ENCODE measurements at places on chromosomes 16 and 17.

GRCh38 chr17:73819440-73820395, 175.5 kb upstream of the SDK2 start:
- DNase-seq = no peak

- no peak for DNase-seq
Measured at GRCh38 chr17:49832840-49833599, 14.8 kb downstream of the TAC4 start.

GRCh38 chr16:63385714-63386432, 1349.6 kb upstream of the CDH8 start:
- no peak for DNase-seq

- no peak for DNase-seq
Measured at GRCh38 chr17:40349895-40350688, 14.4 kb downstream of the GJD3 start.

DNA sequence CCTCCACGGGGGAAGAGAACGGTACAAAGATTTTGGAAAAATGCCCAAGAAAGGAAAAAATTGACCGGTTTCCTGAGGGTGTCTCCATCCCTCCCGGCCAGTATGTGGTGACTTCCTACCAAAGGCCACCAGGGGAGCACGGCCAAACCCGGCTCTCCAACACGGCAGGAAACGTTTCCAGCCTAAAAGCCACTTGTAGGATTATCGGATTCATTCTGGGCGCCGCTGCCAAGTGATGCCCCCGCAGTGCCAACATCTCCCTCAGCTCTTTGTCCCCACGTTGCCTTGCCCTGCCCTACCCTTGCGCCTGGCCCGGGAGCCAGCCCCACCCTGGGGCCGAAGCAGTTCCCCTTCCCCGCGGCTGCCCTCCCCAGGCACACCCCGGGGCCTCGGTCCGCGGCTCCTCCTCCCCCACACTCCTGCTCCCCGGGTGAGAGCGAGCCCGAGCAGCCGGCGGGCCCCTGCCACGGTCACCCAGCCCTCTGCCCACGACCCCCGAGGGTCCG, 688 bp downstream of the CRK start:
- peak; percentile 55 for DNase-seq

- no peak for DNase-seq
Measured at GRCh38 chr16:62543516-62543915, 507.3 kb upstream of the CDH8 start.

DNA sequence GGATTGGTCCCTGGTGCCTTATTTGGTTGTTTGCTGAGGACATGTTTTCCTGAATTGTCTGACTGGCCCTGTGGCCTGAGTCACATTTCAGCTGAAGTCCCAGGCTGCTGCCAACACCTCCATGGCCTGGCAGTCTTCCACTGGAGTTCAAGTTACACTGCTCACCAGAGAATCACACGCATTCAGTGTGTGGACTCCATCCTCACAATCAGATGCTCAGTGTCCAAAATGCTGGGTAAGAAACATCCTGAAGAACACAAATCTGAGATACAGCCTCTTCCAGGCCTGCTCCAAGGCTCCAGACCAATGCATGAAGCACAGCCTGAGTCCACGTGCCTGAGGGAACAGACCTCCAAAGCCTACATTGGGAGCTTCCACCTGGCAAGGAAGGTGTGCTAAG, 19.2 kb downstream of the CD300LB start:
- no peak for DNase-seq

DNA sequence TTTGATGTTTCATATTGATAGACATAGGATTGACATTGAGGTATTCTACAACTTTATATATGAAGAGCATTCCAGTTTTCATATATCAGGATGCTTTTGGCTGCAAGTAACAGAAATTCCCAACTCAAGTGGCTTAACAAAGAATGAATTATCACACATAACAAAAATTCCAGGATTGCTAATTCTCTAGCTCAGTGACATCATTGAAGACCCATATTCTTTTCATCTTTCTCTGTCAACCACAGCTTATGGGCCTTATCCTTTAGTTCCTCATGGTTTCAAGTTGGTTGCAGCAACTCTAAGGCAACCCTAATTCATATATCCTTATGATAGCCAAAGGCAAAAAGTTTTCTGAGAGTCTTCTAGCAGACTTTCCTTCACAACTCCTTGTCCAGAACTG, 91.5 kb upstream of the HAS3 start:
- DNase-seq = no peak

DNA sequence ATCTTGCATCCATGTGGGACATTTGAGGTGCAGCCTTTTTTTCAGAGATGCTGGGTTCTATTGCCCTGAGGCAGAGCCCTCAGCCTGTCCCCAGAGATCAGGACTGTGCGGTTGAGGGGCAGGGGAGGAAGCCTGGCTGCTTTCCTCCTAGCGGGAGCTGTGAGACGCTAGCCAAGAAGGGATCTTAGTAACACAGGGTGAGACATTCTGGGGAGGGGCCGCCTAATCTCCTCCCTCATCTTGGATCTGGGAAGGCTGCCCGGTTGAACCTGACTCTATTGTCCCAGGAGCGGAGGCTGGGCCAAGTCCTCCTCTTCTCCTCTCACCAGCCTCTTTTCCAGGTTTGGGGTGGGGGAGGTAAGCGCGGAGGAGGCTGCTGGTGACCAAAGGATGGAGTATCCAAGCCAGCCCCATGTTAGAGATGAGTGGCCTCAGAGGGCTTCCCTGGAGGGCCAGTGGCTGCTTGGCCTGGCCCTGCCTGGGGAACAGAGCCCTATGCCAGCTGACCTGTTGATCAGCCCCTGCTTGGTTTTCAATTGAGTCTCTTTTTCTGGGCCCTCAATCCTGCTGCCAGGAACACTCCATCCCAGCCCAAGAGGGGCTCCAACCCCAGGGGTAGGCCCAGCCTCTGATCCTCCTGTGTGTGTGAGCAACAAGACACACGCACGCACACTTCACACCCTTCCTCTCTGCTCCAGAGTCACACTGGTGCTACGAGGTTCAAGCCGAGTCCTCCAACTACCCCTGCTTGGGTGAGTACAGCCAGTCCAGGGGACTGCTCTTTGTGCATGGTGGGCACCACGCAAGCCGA, 5.0 kb downstream of the CA4 start:
- no peak for DNase-seq

DNA sequence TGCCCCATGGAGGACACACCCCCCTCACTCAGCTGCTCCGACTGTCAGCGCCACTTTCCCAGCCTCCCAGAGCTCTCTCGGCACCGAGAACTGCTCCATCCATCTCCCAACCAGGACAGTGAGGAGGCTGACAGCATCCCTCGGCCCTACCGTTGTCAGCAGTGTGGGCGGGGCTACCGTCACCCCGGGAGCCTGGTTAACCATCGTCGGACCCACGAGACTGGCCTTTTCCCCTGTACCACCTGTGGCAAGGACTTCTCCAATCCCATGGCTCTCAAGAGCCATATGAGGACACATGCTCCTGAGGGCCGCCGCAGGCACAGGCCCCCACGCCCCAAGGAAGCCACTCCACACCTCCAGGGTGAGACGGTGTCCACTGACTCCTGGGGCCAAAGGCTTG, 2.1 kb downstream of the ZNF646 start:
- no peak for DNase-seq

- no peak for DNase-seq
Measured at GRCh38 chr16:82773018-82773417, 146.2 kb downstream of the CDH13 start.

DNA sequence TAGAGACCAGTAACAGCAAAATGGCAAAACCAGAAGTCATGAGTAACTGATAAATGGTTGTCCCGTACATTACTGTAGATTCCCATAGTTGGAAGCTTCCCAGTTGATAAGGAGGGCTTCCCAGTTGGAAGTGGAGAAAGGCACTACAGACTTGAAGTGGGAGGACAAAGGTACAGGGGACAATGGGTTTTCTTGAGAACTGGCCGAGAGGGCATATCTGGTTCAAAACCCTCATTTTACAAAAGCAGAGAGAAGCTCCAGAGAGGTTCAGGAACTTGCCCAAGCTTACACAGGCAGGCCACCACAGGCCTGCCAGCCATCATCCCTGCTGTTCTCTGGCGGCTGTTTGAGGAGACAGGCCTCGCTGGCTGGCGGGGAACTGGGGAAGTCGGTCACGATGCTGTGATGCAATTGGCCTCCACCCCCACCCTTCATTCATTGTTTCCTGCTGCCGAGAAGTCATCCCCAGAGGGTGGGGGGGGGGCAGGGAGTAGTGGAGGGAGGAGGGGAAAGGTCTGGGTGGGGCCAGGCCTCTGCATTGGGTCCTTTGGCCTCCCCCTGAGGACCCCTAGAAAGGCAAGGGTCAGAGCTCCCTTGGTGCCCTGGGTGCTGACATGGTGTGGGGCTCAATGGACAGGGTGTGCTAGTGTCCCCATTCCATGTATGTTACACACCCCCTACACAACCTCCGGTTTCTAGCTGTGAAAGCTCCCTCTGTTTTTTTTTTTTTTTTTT, 3.0 kb downstream of the UBALD2 start:
- DNase-seq = peak; percentile 88

DNA sequence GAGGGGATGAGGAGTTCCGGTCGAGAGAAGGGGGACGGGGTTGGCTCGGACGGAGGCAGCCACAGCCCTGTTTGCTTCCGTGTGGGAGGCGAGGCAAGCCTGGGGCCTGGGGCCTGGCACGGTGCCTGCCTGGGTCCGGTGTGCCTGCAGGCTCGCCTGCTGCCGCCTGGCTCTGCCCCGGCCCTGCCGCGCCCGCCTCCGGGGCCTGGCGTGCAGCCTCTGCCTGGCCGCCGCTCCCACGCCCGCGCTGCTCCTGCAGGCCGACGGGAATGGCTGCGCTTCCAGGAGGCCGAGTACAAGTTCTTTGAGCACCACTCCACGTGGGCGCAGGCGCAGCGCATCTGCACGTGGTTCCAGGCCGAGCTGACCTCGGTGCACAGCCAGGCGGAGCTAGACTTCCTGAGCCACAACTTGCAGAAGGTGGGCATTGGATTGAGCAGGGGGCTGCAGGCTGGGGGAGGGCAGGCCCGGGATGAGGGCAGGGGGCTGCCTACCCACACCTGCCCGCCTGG, 53.1 kb downstream of the MRC2 start:
- DNase-seq = no peak

DNA sequence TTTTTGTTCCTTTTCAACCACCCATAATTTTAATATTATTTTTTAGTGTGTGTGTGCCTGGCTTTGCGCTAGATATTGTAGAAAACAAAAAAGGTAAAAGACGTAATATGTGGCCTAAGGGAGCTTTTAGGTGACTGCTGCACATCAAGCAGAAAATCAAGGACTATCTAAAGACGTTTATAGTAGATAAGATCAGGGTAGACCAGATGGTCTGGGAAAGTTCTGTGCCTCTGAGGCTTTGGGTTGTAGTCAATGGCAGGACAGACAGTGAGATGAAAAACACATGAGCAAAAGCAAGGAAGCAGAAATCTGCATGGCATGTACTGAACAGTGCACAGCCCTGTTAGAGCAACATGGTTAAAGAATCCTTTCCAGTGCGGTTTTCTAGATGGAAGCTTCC, 26.8 kb upstream of the ARHGAP23 start:
- DNase-seq = no peak

DNA sequence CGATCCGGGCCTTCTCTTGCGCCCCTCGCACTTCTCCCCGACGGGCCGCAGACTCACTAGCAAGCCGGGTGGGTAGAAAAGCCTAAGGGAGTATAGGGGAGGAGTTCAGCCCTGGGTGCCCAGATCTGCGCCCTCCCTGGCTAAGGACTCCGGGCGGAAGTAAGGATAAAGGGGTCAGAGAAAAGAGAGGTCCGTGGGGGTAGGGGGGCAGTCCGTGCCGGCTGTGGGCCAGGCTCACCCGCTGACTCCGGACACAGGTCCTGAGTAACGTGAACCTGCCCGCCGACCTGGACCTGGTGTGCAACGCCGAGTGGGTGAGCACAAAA, 1.8 kb downstream of the NAGS start:
- no peak for DNase-seq

- DNase-seq = no peak
Measured at GRCh38 chr16:2032285-2033056, 5.8 kb downstream of the NHERF2 start.

- no peak for DNase-seq
Measured at GRCh38 chr17:74736513-74737298, at the start of gene RAB37. Gene RAB37, plus strand, starts transcription at chr17:74737256. Its CDS starts 17 bp downstream, at chr17:74737273.
